ENCODE measurements at places on chromosomes 5 and 9.

GRCh38 chr5:963673-964531 lies 44.7 kb upstream of the NKD2 start:
- DNase-seq, result no peak

DNA sequence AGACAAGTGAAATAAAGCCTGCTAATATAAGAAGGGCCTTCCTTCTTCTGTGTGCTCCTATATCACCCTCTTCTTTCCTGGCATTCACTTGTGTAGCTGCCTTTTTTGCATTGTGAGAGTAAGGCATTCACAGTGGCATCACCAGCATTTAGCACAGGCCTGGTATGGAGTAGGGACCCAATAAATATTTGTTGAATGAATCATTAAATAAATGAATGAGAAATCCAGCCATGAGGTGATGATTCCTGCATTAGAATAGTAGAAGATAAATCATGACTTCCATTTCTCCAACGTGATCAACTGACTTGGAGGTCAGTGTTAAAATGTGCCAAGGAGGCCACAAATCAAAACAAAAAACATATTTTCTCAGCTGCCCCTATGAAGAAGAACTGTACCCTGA lies 3.9 kb downstream of the PLPPR1 start:
- DNase-seq, result no peak

- DNase-seq, result no peak
Measured at GRCh38 chr9:87381050-87381711, 116.5 kb upstream of the DAPK1 start.

GRCh38 chr5:76021936-76022584 lies 61.1 kb upstream of the SV2C start:
- DNase-seq, result no peak

- DNase-seq, result no peak
Measured at GRCh38 chr9:69376651-69377050, 51.6 kb downstream of the ENTREP1 start.

GRCh38 chr5:142432369-142432863 lies 107.6 kb upstream of the SPRY4 start:
- no peak for DNase-seq

- no peak for DNase-seq
Measured at GRCh38 chr9:89562186-89562814, 42.5 kb upstream of the GADD45G start.

DNA sequence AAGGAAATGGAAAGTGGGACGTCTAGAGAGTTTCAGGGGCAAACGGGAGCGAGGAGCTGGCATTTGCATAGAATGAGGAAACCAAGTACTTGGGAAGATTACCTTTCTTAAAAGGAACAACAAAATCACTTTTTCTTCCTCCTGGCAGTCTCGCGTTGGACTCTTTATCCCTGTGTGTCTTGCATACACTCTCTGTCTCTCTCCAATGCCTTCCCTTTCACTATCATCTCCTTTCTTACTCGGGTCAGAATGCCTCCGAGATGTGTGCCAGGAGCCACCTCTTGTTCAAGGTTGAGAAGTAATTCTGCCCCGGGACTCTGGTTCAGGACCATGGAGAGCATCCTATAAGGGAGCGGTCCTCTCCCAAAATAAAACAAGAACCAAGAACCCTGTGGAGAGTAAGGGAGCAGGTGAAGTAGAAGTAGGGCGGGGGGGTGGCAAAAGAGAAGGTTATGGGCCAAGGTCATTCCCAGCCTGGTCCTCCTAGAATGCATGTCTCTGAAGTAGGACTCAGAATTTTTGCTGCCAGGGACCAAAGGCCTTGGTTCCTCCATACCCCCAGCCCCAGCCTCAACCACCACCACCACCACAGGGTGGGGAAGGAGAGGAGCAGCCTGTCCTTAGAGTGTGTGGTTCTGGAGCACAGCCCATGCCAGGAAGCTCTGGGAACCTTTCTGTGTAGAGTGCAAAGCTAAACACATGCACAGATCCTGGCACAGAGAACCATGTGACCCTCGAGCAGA lies 72.1 kb upstream of the ARAP3 start:
- peak; percentile 19 for DNase-seq

GRCh38 chr9:94289691-94290090 lies 30.6 kb downstream of the ZNF169 start:
- DNase-seq, result no peak

DNA sequence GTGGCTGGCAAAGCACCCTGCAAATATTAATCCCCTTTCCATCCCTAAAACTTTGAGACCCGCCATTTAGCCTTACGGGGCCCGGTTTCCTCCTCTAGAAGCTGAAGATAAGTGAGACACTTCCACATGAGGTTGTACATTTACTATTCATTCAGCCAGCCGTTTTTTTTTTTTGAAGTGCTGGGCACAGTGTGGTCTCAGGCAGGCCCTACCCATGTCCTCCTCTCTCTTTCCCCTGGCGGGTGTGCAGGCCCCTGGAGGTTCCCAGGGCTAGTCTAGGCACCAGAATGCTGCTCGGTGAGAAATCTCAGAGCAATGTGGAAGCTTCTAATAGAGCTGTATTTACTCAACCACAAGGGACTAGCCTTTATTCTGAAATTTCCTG lies 107.4 kb upstream of the LARP1 start:
- no peak for DNase-seq

DNA sequence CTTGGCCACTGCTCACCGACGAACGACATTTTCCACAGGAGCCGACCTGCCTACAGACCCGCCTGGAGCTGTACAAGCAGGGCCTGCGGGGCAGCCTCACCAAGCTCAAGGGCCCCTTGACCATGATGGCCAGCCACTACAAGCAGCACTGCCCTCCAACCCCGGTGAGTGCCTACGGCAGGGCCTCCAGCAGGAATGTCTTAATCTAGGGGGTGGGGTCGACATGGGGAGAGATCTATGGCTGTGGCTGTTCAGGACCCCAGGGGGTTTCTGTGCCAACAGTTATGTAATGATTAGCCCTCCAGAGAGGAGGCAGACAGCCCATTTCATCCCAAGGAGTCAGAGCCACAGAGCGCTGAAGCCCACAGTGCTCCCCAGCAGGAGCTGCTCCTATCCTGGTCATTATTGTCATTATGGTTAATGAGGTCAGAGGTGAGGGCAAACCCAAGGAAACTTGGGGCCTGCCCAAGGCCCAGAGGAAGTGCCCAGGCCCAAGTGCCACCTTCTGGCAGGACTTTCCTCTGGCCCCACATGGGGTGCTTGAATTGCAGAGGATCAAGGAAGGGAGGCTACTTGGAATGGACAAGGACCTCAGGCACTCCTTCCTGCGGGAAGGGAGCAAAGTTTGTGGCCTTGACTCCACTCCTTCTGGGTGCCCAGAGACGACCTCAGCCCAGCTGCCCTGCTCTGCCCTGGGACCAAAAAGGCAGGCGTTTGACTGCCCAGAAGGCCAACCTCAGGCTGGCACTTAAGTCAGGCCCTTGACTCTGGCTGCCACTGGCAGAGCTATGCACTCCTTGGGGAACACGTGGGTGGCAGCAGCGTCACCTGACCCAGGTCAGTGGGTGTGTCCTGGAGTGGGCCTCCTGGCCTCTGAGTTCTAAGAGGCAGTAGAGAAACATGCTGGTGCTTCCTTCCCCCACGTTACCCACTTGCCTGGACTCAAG lies 1.5 kb downstream of the CSF2 start:
- DNase-seq, result no peak

DNA sequence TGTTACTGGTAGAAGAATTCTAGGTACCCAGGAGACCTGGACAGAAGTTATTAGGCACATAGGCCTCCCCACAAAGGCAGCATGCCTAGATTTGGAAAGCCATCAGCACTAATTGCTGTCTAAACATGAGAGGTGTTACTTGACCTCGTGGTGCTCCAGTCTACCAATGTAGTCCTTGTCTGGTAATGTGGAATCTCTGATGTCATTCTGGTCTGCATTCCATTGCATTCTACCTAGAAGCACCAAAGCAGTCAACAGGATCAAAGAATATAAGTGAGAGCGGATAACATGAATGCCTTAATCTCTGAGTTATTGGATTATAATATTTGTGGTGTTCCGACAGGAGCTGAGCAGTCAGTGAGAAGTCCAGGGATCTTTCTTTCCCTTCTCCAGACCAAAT lies 175.2 kb downstream of the PSAT1 start:
- no peak for DNase-seq

DNA sequence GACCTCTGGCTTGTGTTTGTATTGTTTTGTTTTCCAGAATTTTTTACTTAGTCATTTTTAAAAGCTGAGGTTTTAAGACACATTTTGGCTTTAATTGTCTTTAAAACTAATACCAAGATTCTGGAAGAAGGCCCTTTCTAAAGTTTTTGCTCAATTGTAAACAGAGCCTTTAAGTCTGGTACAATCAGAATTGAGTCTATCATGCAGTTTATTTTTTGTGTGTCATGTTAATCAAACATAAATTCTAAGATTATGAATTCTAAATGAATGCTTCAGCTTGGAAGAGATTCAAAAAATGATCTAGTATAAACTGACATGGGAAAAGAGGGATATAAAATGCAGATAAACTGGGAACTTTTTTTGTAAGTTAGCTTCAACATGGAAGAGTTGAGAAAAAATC lies 882.7 kb downstream of the TLE1 start:
- no peak for DNase-seq

GRCh38 chr9:68905129-68905528 lies 108.8 kb downstream of the PRKACG start:
- no peak for DNase-seq

GRCh38 chr9:92119586-92119985 lies 4.4 kb upstream of the SPTLC1 start:
- DNase-seq, result no peak

DNA sequence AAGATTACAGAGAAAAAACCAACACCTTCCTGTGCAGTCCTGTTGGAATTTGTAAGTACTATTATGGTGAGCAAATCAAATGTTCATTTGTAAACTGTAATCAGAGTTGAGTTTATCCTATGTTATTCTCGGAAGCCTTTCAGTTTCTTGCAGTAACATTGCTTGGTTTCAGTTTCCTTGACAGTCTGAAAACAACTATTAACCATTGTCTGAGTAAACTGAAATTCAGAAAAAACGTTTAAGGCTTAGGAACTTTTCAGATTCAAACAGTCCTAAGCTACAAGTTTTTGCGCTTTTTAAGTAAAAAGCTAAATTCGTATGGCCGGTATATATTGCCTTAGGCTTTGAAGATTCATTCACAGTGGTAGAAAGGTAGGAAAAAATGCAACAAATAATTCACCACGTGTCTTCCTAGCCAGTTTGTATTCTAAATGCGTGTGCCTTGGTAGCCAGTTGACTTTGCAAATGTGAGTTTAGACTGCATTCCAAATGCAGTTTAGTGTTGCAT lies 2.5 kb downstream of the GPBP1 start:
- no peak for DNase-seq

GRCh38 chr5:141843156-141843927 lies 34.9 kb downstream of the PCDH1 start:
- no peak for DNase-seq

Data from COLO829 (cell line).